Spleen (tissue), 13 donors: ENCODE measurements at places on chromosomes 12 and 14. TPM values are rescaled to one million over a fixed set of nuclear protein-coding genes. Genes with fewer than 3 reads are reported as not detected.
A peak's percentile ranks its signal among the peaks of the same experiment; 100 is the strongest.

DNA sequence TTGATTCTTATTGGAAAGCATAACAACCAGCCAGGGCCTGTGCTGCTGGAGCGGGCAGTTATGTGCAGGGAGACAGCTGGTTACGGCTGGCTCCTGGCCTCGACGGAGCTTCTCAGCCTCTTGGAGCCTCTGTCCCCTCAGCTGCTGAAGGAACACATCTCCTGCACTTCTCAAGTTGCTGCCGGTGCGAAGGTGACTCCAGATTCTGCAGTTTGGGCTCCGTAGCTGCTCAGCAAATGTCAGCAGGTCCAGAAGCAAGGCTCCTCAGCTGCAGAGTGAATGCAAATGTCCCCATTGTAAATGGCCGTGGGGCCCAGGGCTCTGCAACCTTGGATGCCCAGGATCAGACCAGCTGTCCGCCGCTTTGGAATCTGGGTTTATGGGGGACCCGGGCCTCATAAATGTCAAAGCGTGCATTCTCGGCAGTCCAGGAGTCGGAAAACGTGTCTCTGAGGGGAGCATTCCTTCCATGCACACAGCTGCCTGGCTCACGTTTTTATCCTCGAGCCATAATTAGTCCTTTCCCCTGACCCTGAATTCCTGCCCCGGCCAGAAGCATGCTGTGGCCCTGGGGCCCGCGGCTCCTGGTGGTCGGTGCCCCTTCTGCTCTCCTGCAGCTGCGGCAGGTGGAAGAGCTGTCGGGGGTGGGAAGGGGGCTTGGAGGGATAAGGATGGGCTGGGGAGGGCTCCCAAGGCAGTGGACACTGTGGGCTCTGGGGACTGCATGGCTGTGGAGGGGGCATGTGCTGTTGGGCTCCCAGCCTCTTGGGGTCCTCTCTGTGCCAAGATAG is 106.0 kb downstream of the KIF26A start:
- no peaks in the 10 kb centered on the region for H3K27me3 ChIP-seq
- no peaks in the 10 kb centered on the region for H3K36me3 ChIP-seq
- H3K4me3 ChIP-seq, result no peak overlapping the region
- H3K27ac ChIP-seq, result no peak overlapping the region
- peak; percentile 37 for DNase-seq

DNA sequence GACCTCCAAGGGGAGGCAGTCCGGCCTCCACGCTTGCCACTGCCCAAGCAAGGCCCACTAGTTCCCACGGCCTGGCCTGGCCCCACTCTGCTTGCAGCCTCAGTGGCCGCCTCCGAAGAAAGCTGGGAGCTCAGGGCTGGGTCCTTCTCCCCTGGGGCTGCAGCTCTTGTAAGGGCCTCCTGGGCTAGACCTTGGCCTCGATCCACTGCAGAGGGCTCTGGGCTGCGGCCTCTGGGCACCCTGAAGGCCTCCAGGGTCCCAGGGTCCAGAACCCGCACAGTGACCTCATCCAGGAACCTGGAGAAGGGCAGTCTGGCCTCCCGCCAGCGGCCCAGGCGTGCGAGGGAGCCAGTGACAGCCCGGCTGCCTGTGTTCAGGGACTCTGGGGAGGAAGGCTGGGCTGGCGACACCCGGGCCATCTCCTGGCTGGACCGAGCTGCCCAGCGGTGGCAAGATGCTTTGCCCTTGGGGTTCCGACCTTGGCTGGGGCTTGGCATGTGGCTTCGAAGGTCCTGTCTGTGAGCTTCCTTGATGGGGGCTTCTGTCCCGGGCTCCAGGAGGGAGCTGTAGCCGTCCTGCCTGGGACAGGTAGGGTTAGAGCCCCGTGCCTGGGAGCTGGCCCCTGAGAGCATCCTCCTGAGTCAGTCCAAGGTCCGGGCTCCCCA is 9.8 kb downstream of the BEGAIN start:
- no peak overlapping the region for H3K27ac ChIP-seq
- H3K36me3 ChIP-seq, result no peaks in the 10 kb centered on the region

KRT6C gene
- total RNA-seq, result not detected

PSEN1 gene
- total RNA-seq, result 57.1 TPM

DNA sequence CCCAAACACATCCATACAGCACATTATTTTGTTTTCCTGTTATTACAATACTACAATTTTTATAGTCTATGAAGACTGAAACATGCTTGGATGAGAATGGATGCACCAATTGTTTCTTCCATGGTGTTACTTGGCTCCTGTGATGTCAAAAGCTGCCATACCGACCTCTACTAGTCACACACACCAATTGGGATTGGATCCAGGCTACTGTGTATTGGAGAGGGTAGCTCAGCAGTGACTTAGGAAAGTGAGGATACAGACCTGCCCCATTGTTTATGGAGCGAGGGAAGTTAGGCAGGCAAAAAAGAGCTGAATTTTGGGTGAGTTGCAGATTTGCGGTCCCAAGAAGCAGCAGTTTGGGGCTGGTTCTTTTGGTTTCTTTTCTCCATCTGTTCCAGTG is 30.8 kb upstream of the AKAP6 start:
- H3K36me3 ChIP-seq, result no peaks in the 10 kb centered on the region
- H3K27ac ChIP-seq, result no peak overlapping the region
- H3K4me3 ChIP-seq, result no peak overlapping the region
- no peaks in the 10 kb centered on the region for H3K27me3 ChIP-seq
- no peak for DNase-seq
- H3K4me1 ChIP-seq, result no peaks in the 10 kb centered on the region

- no peaks in the 10 kb centered on the region for H3K27me3 ChIP-seq
- DNase-seq, result no peak
- H3K4me1 ChIP-seq, result no peaks in the 10 kb centered on the region
- H3K4me3 ChIP-seq, result no peak overlapping the region
- H3K36me3 ChIP-seq, result peaks cover 10% of the 10 kb centered on the region
These were observed 1.4 kb upstream of the STON2 start for GRCh38 chr14:81401420-81402122.

DNA sequence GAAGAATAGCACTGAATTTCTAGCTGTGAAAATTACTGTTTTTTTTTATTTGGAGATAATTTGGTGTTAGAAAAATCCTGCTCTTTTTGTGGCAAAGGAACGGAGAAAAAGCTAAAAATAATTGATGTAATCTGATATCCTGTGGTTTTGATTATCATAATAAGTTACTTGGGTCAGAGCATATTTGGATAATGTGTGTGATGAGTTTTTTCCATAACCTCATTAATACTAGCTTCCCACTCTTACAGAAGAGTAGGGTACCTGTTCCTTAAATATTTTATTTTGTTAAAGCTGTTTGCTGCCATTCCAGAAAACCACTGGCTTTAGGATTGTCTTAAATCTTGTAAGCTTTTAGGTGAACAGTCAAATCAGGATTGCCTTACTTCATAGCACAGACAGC is 4.7 kb downstream of the PSMC6 start:
- peaks cover 37% of the 10 kb centered on the region for H3K4me1 ChIP-seq
- DNase-seq, result no peak
- no peak overlapping the region for H3K27ac ChIP-seq

DNA sequence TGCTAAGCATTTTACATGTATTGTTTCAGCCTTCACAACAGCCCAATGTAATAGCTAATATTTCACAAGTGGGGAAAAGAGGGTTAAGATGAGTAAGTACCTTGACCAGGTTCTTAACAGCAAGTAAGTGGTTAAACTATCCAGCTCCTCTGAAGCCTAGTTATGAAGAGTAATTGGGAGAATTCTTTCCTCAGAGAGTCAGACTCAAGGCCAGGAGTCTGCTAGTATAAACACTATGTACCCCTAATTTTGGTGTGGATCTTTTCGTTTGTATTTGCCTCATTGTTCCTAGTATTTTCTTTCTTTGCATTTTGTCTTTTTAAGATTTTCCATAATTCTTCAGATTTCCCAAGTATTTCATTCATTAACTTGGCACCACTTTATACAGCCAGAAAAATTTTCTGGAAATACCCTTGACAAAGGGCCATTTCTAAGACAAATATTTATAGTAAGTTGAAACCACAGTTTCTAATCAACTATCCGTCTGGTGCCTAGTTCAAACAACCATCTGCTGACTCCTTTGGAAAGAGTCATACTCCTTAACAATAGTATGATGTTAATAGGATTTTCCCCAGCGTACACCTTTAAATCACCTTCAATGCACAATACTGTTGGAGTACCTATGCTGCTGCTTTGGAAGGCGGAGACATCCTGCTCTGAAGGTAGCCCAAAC is 81.2 kb downstream of the SCAF11 start:
- H3K36me3 ChIP-seq, result peaks cover 6% of the 10 kb centered on the region
- H3K27ac ChIP-seq, result no peak overlapping the region
- H3K4me3 ChIP-seq, result no peak overlapping the region
- no peak for DNase-seq

DNA sequence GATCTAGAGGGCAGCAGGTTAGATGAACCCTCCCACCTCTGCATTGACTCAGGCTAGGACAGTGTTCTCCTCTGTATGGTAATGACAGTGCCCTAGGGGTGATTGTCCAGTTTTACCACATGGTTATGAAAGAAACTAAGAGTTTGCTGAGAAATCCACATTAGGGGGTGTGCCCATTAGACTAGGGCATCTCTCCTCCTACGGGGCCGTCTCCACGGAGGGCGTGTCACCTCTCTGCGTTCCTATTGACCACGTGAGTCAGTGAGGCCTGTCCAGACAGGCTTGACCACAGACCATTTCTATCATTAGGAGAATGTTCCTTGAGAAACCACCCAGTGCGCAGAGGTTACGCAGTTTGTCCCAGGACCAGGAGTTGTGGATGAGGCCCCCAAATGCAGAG is 8.3 kb downstream of the MVK start:
- no peak for DNase-seq
- no peaks in the 10 kb centered on the region for H3K36me3 ChIP-seq
- H3K27me3 ChIP-seq, result no peaks in the 10 kb centered on the region
- no peak overlapping the region for H3K4me3 ChIP-seq
- no peaks in the 10 kb centered on the region for H3K4me1 ChIP-seq

GRCh38 chr14:20302042-20302755 is 3.6 kb downstream of the TTC5 start:
- no peak overlapping the region for H3K4me3 ChIP-seq
- H3K27ac ChIP-seq, result no peak overlapping the region
- DNase-seq, result no peak

GPRC5D gene
- 1.4 TPM for total RNA-seq

DNA sequence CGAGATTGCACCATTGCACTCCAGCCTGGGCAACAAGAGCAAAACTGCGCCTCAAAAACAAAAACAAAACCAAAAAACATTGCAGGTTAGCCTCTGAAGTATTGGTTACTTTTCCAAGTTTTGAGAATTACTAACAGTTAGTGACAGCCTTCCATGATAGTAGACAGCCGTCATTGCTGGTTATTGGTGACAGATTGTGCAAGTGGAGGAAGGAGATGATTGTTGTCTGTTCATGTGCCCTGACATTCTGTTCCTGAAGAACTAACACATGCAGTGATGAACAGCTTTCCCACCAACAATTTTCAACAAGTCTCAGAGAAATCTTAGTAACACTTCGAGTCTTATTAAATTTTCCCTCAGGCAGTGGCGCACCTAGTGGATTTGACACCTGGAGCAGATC is 89.3 kb upstream of the NAP1L1 start:
- DNase-seq, result no peak
- no peak overlapping the region for H3K27ac ChIP-seq
- no peaks in the 10 kb centered on the region for H3K27me3 ChIP-seq
- H3K4me1 ChIP-seq, result peaks cover 20% of the 10 kb centered on the region
- H3K4me3 ChIP-seq, result no peak overlapping the region

GDF3 gene
- total RNA-seq, result 0.57 TPM

DNA sequence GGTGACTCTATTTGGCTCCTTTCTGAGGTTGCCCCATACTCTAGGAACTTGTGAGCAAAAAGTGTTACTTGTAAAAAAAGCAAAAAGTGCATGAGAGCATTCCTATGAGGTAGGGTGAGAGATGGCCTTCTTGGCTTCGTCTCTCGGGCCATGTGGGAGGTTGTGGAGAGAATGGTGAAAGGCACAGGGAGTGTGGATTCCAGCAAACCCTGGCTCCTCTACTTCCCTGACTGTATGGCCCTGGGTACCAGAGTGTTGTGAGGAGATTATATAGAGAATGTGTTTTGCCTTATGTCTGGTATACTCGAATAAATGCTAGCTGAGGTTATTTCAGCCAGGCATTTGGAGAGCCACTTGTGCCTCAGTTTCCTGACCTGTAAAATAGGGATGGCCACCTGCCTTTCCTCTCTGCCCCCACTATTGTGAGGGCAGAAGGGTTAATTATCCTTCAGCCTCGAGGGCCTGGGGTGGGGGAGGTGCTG is 11.0 kb downstream of the PLEKHG3 start:
- H3K27me3 ChIP-seq, result no peaks in the 10 kb centered on the region
- no peak overlapping the region for H3K4me3 ChIP-seq
- H3K36me3 ChIP-seq, result no peaks in the 10 kb centered on the region
- peak overlapping the region; percentile 55 for H3K27ac ChIP-seq

GRCh38 chr14:58479975-58480374 is 52.5 kb downstream of the KIAA0586 start:
- no peak overlapping the region for H3K4me3 ChIP-seq
- no peak overlapping the region for H3K27ac ChIP-seq
- H3K27me3 ChIP-seq, result no peaks in the 10 kb centered on the region

DNA sequence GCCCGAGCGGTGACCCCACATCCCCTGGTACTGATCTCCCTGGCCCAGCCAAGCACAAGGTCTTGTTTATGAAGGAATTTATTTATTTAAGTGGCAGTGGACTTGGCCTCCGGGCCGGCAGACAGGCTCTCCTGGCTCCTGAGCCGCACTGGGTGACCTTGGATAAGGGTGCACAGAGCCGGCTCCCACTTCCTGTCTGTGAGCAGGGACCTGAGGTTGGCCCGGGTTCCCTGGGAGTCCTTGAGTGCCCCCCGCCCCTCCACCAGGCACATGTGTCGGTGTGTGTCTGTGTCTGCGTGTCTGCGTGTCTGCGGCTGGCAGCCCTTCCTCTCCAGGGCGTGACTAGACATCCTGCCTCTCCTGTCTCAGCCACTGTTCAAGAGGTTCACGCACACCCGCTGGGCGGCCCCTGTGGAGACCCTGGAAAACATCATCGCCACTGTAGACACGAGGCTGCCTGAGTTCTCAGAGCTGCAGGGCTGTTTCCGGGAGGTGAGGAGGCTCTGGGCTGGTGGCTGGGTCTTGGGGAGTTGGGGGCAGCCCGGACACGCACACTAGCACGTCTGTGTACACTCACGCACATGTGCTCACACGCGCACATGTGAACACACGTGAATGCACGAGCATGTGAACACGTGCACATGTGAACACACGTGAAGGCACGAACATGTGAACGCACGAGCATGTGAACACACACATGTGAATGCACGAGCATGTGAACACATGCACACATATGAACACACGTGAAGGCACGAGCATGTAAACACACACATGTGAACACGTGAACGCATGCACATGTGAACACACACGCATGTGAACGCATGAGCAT is 9.3 kb downstream of the TNFAIP2 start:
- H3K4me1 ChIP-seq, result peaks cover 26% of the 10 kb centered on the region
- H3K4me3 ChIP-seq, result no peak overlapping the region
- no peaks in the 10 kb centered on the region for H3K27me3 ChIP-seq

GRCh38 chr14:59336098-59336497 is 129.1 kb downstream of the GPR135 start:
- H3K4me1 ChIP-seq, result no peaks in the 10 kb centered on the region
- no peak overlapping the region for H3K27ac ChIP-seq
- no peak overlapping the region for H3K4me3 ChIP-seq
